ENCODE measurements at places on chromosomes 2 and 18.

DNA sequence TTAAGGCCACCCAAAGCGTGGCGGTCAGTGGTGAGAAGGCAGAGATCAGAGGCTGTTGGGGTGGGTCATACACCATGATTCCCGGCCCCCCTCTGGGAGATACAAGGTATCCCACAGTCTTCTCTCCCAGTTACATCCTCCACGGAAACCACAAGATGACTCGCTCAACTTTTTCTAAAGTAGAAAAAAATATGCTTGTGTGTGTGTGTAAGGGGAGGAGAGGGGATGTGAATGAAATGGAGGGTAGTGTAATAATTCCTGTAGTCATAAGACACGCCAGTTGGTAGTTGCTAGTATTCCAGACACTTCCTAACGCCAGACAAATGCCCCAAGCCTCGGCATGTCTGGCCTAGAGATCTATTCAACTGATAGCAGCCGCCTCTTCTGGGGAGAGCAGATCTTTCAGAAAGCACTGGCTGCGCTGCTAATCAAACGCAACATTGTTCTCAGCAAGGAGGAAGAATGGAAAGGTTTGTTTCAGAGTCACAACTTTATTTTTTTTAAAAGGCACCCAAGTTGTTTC, 143.5 kb downstream of the TGIF1 start:
- no peak for DNase-seq

DNA sequence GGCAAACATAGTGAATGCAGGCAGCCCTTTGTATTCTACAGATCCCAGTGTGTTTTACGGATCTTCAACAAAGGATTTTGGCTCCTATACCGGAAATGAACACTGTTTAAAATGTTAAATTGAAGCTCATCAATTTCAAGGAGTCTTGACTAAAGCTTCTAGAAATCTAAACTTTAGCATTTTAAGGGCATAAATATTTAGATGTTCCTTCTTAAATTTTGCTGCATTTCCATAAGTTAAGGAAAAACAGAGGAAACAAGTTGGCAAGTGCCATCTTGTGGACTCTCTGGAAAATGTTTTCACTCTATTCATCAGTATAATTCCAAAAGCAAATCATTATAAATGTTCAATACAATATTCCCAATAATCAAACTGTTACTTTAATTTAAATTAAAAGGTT, 19.6 kb downstream of the CHN1 start:
- DNase-seq: no peak

- no peak for DNase-seq
These were observed 41.9 kb upstream of the RAPGEF4 start for GRCh38 chr2:172693529-172694455.

DNA sequence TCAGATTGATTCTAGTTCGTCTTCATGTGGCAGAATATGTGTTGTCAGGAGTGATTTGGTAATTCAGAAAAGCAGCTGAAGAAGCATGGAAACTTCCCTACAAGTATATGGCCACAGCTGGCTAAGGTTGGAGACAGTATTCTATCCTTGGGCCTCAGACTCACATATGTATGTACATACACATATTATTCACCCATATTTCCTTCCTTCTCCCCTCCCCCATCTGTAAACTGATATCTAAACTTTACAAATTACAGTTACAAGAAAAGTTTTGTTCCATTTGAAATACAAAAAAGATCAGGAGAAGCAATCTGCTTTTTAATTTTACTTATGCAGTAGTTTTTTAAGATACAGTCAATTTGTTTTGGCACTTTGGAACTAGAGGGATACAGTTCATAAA, 3.1 kb downstream of the SP3 start:
- no peak for DNase-seq

- no peak for DNase-seq
These were observed 39.1 kb upstream of the DNMT3A start for GRCh38 chr2:25380586-25381375.
